ENCODE measurements at places on chromosomes 6 and 20.

GRCh38 chr6:101429270-101429669 lies 35.8 kb downstream of the GRIK2 start:
- no peak for DNase-seq

- no peak for DNase-seq
Measured at GRCh38 chr6:30888816-30889495, 4.6 kb downstream of the DDR1 start.

DNA sequence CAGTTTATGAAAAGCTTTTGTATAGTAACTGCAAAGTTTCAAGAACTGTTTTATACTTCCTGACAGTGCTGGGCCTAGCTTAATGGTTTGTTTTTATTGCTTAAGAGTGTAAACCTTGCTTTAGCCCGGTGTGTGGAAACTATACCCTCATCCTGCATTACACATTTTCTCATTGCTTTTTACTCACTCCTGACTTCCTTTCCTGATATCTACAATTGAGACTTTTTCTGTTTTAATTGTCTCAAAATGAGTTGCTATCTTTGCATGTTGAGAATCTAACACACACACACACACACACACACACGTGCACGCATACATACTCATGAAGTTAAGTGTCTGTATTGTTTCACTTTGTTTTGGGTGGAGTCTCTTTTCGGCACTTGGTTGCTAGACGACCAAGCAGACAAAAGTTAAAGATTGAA lies 16.7 kb downstream of the BMP2 start:
- DNase-seq: no peak

DNA sequence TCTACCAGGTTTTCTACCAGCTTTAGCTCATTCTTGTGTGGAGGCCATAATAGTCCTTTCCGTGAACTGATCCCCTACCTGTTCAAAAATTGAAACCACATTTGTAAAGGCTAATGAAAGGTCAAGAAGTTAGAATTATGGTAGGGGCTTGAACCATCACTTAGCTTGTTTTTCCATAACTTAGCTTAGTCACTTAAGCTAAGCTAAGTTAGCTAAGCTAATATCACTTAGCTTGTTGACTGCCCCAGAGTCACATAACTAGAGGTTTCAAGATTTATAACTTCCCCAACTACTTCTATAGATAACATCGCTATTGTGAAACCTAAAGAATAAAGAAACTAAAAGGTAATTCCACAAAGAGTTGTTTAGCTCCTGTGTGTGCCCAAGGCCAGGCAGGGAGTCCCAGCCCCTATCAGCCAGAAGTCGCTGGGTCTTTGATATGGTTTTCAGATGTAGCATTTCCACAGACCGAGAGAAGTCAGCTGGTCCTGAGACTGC lies 131.8 kb downstream of the VEGFA start:
- DNase-seq: no peak

DNA sequence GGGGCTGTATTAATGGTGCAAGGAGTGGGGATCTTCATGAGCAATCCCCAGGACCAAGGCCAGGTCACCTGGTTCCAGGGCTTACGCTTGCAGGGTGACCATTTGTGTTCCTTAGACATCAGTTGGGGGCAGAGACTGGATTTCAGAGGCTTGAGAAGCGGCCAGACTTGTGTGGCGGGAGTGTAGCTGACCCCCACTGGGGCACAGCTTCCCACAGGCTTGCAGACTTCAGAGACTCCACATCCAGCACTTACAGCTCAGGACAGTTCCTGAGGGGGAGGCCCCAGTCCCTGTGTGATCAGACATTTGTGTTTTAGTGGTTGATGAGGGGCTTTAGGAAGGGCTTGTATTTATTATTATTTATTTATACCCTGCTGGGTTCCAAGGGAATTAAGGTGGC lies 15.3 kb downstream of the TJAP1 start:
- DNase-seq: no peak

DNA sequence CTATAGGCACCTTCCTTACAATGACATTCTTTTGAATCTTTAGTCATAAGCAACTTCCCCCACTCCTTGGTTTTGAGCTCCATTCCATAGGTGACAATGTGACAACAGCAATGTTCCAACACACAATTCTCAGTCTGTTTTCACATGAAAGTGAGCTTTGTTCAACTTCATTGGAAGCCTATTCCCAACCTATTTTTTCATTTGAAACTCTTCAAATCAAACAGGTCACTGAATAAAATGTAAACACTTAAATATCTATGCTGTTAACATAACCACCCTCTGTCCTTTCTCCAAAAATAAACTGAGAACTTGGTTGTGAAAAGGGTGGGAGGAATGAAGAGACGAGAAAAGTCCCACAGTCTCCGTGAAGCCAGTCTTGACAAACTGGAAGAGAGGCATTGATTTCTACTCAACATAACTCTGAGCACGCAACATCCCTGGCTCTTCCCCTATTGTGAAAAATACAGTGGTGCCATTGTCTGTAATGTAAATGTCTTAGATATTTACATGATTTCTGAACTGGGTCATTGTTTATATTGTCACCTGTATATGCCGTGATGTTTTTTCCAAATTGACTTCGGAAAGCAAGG lies 343.1 kb downstream of the TFAP2A start:
- DNase-seq: no peak

DNA sequence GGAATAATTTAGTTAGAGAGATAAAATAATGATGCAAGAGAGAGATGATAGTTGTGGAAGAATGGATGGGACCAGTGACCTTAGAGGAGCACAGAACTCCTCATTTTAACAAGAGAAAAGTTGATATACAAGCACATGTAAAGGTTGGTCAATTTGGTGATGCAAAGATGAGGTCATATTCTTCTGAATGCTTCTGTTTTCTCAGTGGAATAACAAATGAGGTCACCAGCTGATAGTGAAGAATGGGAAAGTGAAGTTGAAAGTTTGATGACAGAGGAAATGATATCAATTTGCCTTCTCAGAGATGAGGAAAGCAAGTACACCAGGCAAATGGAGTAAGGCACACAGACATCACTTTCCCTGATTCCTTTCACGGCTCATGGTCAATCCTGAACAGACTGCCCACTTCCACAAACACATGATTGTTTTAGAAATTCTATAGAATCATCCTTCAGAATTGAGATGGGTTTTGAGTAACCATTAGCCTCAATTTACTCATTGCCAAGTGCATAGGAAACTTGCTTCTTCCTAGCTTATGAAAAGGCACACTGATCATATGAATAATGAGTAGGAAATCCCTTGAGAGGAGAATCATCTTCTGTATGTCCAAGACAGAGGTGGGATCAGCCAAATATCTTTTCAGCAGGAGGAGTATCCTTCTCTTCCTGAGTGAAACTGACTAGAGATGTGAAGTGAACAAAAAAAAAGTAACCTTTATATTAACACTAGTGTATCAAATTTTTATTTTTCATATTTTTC lies 82.4 kb upstream of the TCF21 start:
- no peak for DNase-seq

DNA sequence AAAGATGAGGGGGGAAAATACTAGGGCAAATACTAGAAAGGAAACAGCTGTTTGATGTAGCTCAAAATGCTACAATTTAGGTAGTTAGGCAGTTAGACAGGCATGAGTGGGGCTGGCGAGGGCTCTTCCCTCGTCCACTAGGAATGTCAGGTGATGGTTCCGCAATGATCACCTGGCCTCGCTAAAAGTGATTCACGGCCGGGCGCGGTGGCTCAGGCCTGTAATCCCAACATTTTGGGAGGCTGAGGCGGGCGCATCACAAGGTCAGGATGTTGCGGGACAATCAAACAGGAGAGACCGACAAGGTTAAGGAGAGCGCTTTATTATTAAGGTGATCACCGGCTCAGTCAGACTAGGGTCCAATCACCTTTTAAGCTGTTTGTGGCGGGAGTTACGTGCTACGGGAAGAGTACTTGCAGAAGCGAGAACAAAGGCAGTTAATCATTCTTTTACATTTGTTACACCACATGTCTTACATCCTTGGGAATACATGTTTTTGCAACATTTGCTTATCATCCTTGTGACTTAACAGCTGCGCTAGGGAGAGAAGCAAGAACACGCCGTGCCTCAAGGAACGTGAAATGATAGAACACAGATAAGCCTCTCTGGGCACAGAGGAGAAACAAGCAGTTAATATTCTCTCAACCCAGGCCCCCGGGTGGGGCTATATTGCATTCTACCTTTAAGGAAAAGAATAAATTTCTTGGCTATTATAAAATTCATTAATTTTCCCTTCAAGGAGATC lies 1025.4 kb downstream of the EYS start:
- no peak for DNase-seq

- DNase-seq: peak; percentile 82
Measured at GRCh38 chr6:73739096-73739495, 43.1 kb downstream of the CD109 start.

GRCh38 chr6:104653781-104654180 lies 205.9 kb downstream of the HACE1 start:
- DNase-seq: peak; percentile 6

GRCh38 chr20:9241232-9241692 lies 172.4 kb downstream of the PLCB4 start:
- DNase-seq: no peak

GRCh38 chr20:14036567-14036966 lies 41.3 kb downstream of the MACROD2 start:
- DNase-seq: no peak

DNA sequence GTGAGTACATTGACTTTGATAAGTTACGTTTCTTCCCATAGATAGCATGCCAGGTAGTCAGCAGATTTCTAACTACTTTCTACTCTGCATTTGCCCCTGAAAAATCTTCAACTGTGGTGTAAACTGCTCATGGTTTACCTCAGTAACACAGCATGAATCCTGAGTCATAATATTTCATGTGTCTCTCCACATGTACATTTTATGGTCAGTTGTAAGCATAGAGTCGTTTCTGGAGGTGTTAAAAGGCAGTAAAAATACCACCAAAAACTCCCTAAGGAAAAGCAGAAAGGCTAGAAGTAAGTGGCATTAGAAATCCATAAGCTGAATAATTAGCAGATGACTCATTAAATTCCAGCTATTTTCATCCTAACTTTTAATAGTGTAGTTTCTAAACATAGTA lies 4.1 kb upstream of the GPR63 start:
- no peak for DNase-seq

- no peak for DNase-seq
Measured at GRCh38 chr6:7106215-7106751, 1.5 kb upstream of the RREB1 start.

DNA sequence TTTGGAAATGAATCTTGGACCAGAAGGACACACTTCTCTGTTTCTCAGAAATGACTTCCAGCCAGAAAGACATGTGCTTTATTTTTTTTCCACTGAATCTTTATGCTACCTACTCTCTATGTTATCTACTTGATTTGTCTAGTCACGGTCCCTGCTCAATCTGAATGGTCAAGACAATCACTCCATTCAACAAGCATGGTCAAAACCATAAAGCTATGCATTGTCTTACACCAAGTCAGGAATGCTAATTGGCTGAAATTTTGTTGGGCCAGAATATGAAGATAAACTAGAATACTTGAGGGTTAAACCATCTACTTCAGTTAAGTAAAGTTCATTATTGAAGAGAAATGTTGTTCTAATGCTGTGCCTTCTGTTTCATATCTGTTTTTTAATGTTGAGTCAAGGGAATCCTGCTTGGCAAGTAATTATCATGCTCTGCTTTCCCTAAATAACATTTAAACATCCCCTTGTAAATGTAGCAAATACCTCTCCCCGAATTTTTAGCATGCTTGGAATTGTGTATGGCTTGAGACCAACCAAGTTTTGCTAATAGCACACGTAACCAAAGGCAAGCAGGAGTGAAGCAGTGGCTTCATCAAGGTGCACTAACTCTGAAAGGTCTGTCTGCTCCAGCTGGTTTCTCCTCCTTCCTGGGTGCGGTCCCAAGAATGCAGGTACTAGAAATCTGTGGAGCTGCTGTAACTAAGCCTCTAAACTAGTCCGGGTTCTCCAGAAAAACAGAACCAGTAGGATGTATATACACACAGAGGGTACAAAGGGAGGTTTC lies 190.3 kb upstream of the CDYL start:
- DNase-seq: no peak

GRCh38 chr20:17369506-17369905 lies 142.7 kb downstream of the PCSK2 start:
- DNase-seq: no peak

GRCh38 chr20:33664762-33665144 lies 2.0 kb upstream of the ACTL10 start:
- no peak for DNase-seq

DNA sequence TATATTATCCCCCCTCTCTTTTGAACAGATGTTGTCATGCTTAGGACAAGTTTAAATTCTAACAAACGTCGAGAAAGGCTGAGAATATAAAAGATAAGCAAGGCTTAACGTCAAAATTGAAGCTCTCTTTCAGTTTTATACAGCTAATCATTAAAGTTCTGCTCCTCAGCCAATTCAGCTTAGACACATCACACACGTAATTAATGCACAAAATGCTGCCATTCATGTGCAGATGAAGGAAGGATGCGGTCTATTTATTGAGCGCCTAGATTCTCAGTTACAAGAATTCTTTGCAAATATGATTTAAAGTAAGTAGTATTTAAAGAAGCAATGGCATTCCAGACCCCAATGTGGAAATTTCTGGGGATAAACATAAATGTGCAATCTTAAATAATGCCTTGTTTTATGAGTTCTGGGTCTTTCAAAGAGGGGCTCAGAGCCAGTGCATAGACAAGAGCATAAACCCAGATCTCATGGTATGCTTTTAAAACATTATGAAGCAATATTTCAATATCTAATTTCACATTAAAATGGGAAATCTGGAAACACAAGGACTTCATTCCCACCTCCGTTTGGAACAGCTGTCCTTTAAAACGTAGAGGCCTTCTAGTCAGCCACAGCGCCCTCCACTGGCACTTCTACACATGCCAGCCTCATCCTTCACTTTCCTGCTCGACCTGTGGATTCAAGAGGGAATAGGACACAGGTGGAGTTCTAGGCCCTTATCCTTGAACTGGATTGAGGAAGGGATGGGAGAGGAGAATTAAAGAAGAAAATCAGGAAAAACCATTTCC lies 85.8 kb downstream of the LYRM4 start:
- DNase-seq: peak; percentile 50

DNA sequence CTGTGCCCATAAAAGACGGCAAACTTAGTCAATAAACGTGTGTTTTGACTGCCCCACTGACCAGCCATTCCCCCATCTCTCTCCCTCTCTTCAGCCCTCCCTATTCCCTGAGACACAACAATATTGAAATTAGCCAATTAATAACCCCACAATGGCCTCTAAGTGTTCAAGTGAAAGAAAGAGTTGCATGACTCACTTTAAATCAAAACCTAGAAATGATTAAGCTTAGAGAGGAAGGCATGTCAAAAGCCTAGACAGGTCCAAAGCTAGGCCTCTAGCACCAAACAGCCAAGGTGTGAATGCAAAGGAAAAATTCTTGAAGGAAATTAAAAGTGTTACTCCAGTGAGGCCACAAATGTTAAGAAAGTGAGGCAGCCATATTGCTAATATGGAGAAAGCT lies 261.6 kb upstream of the TBX18 start:
- no peak for DNase-seq

GRCh38 chr6:18613319-18613925 lies 226.3 kb downstream of the RNF144B start:
- no peak for DNase-seq

- DNase-seq: peak; percentile 86
Measured at GRCh38 chr6:137217801-137218472, 1.2 kb downstream of the IFNGR1 start.
